Neural crest cell (in vitro differentiated cells): ENCODE measurements at places on chromosomes 1 and 21.

DNA sequence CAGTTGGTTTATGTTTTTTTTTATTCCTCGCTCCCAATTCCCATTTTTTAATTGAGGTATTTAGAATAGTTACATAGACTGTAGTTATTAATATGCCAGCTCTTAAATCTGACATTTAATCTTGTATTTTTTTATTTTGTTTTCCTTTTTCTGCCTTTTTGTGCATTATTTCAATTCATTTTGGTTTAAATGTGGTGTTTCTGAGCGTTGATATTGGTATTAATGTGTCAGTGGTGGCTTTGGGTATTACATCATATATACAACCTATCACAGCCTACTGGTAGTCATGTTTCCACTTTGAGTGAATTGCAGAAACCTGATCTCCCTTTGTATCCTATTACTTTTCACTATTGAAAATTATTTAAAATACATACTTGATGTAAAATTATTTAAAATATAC, 1027.3 kb downstream of the KCNT2 start:
- no peak overlapping the region for H3K4me3 ChIP-seq
- H3K36me3 ChIP-seq: no peaks in the 10 kb centered on the region
- no peaks in the 10 kb centered on the region for H3K27me3 ChIP-seq
- H3K4me1 ChIP-seq: peaks cover 4% of the 10 kb centered on the region
- no peak for DNase-seq

GRCh38 chr1:156257711-156258110, 9.9 kb upstream of the PAQR6 start:
- peaks cover 11% of the 10 kb centered on the region for H3K4me1 ChIP-seq
- H3K27ac ChIP-seq: no peak overlapping the region
- no peak for DNase-seq
- H3K4me3 ChIP-seq: no peak overlapping the region
- H3K27me3 ChIP-seq: no peaks in the 10 kb centered on the region

DNA sequence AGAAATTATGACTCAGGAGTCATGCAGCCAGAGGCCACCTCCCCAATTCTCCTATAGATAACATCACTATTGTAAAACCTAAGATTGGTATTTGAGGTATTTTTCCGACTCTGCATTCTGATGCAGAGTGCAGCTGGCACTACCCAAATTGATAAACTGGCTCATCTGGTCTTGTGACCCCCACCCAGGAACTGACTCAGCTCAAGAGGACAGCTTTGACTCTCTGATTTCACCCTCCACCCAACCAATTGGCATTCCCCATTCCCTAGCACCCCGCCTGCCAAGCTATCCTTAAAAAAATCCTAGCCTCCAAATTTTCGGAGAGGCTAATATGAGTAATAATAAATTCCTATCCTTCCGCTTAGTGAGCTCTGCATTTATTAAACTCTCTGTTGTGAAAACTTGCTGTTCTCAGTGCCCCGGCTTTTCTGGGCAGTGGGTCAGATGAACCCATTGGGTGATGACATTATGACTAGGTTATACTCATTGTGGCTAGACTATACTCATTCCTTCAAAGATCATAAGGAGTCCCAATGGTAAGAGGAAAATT, 39.4 kb upstream of the EPS15 start:
- no peak for DNase-seq
- H3K4me3 ChIP-seq: no peak overlapping the region
- no peaks in the 10 kb centered on the region for H3K36me3 ChIP-seq
- no peaks in the 10 kb centered on the region for H3K4me1 ChIP-seq

- H3K27me3 ChIP-seq: no peaks in the 10 kb centered on the region
- no peak overlapping the region for H3K4me3 ChIP-seq
- H3K27ac ChIP-seq: no peak overlapping the region
Observed at GRCh38 chr1:7262611-7263010, 477.4 kb downstream of the CAMTA1 start.

DNA sequence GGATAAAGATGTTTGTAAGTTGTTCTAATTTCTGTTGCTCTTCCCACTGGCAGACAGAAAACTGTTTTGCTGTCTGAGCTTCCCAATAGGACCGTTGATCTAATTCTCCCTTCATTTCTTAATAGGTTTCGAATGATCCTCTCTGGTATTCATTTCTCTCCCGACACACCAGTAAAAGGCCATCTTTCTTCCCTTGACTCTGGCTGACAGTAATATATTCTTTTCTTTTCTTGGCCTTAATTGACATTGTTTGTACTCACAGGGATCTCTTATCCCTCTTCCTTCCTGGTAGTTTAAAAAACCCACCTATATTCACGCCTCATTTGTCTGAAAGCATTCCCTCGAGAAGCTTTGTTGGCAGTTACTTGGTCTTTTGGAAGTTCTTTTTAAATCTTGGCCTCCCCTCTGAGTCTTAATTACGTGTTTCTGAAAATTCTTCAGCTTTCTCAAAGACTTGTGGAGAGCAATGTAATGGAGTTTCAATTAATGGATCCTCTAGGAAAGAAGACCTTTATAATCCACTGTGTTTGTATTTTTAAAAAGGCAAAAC, 40.3 kb downstream of the MAP10 start:
- peaks cover 8% of the 10 kb centered on the region for H3K36me3 ChIP-seq
- peaks cover 33% of the 10 kb centered on the region for H3K4me1 ChIP-seq
